ENCODE measurements at places on chromosomes 2 and 18. TPM values are rescaled to one million over a fixed set of nuclear protein-coding genes. Genes with fewer than 3 reads are reported as not detected.

Gene STK39
- 7.9 TPM for total RNA-seq

Gene FAHD2B
- 39.3 TPM for total RNA-seq

- H3K4me1 ChIP-seq = peaks cover 41% of the 10 kb centered on the region
- H3K27me3 ChIP-seq = no peaks in the 10 kb centered on the region
- no peak for DNase-seq
- H3K4me3 ChIP-seq = no peak overlapping the region
These were observed 20.7 kb downstream of the FOSL2 start for GRCh38 chr2:28413152-28413898.

DNA sequence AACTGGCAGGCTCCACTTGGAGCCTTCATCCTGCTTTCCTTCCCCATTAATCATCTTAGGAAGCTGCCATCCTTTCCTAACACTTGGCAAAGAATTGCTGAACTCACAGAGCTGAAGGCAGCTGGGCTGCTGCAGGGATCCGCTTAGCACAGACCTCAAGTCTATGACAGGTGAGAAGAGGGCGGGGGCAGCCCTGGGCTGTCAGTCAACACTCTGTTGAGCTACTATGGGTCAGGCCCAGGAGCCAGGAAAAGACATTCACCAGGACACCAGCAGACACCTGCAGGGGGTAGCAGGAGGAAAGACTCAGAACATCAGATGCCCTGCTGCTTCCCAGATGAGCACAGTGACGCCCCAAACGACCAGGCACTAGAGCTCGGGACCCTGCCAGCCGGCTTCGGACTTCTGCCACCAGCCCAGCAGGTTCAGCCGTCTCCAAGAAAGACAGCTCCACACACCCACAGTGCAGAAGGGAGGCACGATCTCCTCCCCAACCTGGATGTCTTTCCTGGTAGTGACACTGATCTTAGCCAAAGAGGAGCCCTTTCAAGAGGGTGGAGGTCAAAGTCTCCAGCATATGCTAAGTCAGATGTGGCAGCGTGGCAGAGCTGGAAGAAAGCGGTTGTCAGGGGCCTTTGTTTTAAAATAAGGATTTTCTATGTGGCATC lies 55.2 kb downstream of the SNORC start:
- no peak overlapping the region for H3K27ac ChIP-seq
- no peak for DNase-seq
- peaks cover 16% of the 10 kb centered on the region for H3K4me1 ChIP-seq

- no peak overlapping the region for H3K4me3 ChIP-seq
- no peaks in the 10 kb centered on the region for H3K27me3 ChIP-seq
- H3K27ac ChIP-seq = no peak overlapping the region
- no peaks in the 10 kb centered on the region for H3K36me3 ChIP-seq
- H3K4me1 ChIP-seq = no peaks in the 10 kb centered on the region
These were observed 33.1 kb upstream of the MBP start for GRCh38 chr18:77165503-77166188.

Gene CPLX4
- total RNA-seq = not detected

Gene GPR155
- 9.0 TPM for total RNA-seq

Gene SH2D6
- total RNA-seq = 0.30 TPM

DNA sequence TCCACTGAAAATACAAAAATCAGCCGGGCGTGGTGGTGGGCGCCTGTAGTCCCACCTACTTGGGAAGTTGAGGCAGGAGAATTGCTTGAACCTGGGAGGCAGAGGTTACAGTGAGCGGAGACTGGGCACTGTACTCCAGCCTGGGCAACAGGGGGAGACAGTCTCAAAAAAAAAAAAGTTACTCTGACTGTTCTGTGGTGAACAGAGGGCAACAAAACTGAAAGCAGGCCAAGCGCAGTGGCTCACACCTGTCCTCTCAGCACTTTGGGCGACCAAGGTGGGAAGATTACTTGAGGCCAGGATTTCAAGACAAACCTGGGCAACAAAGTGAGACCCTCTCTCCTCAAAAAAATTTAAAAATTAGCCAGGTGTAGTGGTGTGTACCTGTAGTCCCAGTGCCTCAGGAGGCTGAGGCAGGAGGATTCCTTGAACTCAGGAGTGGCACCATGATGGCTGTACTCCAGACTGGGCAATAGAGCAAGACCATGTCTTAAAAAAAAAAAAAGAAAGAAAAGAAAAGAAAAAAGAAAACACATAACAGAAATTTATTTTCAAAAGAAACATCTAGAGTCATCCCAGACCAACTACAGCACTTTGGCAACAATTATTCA lies 13.6 kb upstream of the RTN4 start:
- H3K4me1 ChIP-seq = no peaks in the 10 kb centered on the region
- H3K27ac ChIP-seq = no peak overlapping the region
- no peaks in the 10 kb centered on the region for H3K27me3 ChIP-seq

GRCh38 chr18:40882468-40882867 lies 1072.6 kb upstream of the PIK3C3 start:
- H3K4me3 ChIP-seq = no peak overlapping the region
- H3K36me3 ChIP-seq = no peaks in the 10 kb centered on the region

DNA sequence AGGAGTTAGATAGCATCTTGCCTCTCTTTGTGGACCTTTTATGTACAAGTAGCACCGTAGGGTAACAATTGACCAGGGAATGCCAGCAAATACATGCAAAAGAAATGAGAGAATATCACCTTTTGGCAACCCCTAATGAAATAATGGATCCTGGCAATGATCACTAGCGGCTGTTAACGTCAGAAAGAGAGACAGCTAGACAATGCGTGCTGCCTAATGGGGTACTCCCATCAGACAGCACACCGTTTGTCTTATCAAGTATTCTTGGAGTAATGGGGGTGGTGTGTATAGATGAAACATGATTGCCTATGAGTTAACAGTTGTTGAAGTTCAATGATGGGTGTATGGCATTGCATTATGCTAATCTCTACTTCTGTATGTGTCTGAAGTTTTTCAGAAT lies 1.6 kb downstream of the ELAC1 start:
- H3K4me3 ChIP-seq = no peak overlapping the region
- H3K27me3 ChIP-seq = no peaks in the 10 kb centered on the region
- peaks cover 9% of the 10 kb centered on the region for H3K4me1 ChIP-seq
- no peak overlapping the region for H3K27ac ChIP-seq
- no peak for DNase-seq

DNA sequence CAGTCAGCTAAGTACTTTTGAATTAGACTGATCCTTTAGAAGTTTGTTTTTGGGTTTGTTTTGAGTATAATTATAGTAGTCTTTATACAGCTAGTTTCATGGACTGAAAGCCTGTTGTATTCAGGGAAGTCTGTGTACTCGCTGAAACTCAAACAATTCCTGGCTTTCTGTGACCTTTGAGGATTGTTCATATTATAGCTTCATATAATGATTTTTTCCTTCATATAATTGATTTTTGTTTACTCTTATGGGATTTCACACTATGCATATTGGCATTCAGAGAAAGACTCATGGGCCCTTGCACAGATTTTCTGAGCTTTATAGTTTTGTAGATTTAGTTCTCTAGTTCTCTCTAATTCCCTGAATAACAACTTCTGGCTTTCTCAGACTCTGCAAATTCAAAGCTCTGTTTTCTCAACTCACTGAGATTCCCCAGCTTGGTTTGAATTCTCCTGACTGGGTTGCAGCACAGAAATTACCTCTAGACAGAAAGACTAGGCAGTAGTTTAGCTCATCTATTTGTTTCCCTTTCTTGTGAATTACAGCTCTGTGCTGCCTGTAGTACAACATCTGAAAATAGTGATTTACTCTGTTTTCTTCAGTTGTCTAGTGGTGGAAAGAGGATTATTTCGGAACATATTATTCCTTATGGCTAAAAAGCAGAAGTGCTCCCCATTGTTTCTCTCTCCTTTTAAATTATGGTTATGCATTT lies 495.9 kb upstream of the CNTNAP5 start:
- no peaks in the 10 kb centered on the region for H3K27me3 ChIP-seq
- no peak overlapping the region for H3K4me3 ChIP-seq

GRCh38 chr2:239648607-239649006 lies 247.8 kb upstream of the HDAC4 start:
- H3K36me3 ChIP-seq = no peaks in the 10 kb centered on the region
- no peak for DNase-seq

Gene ABCB11
- not detected for total RNA-seq
